G401 (cell line): ENCODE measurements at places on chromosomes 12 and 14. TPM values are rescaled to one million over a fixed set of nuclear protein-coding genes. Genes with fewer than 3 reads are reported as not detected.

LRTM2 gene
- not detected in 2 replicates for total RNA-seq

GRCh38 chr14:93150227-93151208 lies 34.2 kb downstream of the MOAP1 start:
- DNase-seq: no peak

GRCh38 chr12:11868027-11868426 lies 202.7 kb upstream of the BCL2L14 start:
- no peak for DNase-seq

GRCh38 chr12:130651188-130651959 lies 64.7 kb downstream of the RIMBP2 start:
- DNase-seq: no peak

DNA sequence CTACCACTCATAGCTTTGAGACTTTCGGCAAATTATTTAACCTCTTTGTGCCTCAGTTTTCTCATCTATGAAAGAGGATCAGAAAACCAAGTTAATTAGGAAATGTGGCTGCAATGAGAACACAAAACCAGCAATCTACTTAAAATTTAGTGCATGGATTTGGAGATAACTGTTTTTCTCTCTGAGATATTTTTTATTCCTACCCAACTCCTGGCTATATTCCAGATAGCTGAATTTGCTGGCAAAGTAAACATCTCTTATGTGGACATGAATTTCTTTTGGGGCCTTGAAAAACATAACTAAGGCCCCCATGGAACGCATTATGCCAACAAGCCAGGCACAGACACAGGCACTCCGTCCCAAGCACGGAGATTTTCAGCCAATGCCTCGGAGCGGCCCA lies 53.4 kb upstream of the FOXN3 start:
- no peak for DNase-seq
